ENCODE measurements at places on chromosomes 3 and 15.
A peak's percentile ranks its signal among the peaks of the same experiment; 100 is the strongest.

DNA sequence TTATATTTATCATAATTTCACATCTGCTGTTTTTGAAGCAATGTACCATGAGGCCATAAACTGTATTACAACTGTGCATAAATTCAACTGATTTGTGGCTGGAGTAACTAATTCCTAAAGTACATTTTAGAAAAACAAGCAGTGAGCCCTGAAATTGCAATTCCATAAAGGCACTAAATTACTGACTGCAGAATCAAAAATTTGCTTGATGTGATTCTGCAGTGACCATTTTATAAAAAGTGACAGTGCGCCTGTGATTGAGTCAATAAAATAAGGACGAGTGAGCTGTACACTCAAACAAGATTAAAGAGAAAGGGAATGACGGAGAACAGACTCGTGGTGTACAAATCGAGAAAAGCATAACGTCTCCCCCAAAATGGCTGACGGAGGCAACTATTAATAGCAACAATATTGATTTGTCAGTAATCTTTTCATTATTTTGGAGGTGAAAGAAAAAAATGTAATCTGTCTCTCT is 121.4 kb upstream of the MEIS2 start:
- DNase-seq: no peak

GRCh38 chr3:25513642-25514266 is 85.7 kb downstream of the RARB start:
- no peak for DNase-seq

DNA sequence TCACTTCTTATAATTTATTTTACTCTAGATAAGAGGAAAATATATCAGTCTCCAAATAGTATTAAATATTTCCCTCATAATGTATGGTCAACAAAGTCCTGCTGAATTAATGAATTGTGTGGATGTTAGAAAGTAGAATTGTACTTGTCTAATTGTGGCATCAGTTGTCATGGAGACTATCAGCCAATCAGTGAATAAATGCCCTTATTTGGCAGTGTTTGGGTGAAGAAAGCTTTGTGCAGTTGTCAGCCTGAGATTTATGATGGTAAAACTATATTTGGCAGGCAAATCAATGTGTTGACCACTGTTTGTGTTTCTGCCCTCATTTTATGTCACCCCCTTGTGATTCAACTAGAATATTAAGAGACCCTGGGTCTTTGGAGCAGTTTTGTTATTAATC is 293.6 kb upstream of the MDFIC2 start:
- no peak for DNase-seq

- no peak for DNase-seq
Measured at GRCh38 chr3:50179710-50180109, 11.7 kb upstream of the GNAT1 start.

GRCh38 chr3:125151916-125152315 is 60.6 kb downstream of the SLC12A8 start:
- DNase-seq: no peak

DNA sequence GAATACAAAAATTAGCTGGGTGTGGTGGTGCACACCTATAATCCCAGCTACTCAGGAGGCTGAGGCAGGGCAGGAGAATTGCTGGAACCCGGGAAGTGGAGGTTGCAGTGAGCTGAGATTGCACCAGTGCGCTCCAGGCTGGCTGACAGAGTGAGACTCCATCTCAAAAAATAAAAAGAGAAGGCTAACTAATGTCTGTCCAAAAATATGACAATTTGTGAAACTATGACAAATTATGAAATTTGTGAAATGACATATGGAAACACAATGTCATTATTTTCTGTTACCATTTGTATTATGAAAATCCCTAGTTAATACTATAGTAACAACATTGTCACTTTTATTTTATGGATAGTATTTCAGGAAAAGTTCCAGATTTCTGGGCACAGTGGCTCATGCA is 1306.3 kb upstream of the EPHA6 start:
- peak; percentile 2 for DNase-seq

GRCh38 chr15:70153921-70154717 is 56.4 kb upstream of the TLE3 start:
- no peak for DNase-seq

All from GM13976 (cell line).